ENCODE measurements at places on chromosomes 4 and X. TPM values are rescaled to one million over a fixed set of nuclear protein-coding genes. Genes with fewer than 3 reads are reported as not detected.

VGLL1 gene
- not detected for total RNA-seq

DNA sequence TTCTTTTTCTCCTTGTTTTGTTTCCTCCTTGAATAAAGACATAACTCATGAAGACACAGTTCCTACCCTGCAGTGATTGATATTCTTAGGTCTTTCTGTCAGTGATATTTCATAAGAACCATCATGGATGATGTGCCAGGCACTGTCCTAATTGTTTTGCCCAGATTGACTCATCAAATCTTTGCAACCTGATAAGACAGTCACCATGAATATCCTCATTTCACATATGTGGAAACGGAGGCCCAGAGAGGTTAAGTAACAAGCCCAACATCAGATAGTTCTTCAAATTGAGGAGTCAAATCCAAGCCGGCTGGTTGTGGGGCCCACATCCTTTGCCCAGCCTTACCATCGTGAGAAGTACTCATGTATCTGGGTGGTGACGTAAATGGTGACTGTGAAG lies 69.9 kb downstream of the SEL1L3 start:
- H3K36me3 ChIP-seq: peaks cover 55% of the 10 kb centered on the region
- no peaks in the 10 kb centered on the region for H3K27me3 ChIP-seq
- no peak overlapping the region for H3K4me3 ChIP-seq
- H3K4me1 ChIP-seq: no peaks in the 10 kb centered on the region
- DNase-seq: no peak

GRCh38 chr4:5988086-5988845 lies 30.0 kb downstream of the C4orf50 start:
- H3K27me3 ChIP-seq: peaks cover 7% of the 10 kb centered on the region
- H3K27ac ChIP-seq: no peak overlapping the region
- H3K4me1 ChIP-seq: no peaks in the 10 kb centered on the region
- H3K36me3 ChIP-seq: peaks cover 5% of the 10 kb centered on the region
- DNase-seq: no peak
- H3K4me3 ChIP-seq: no peak overlapping the region

DNA sequence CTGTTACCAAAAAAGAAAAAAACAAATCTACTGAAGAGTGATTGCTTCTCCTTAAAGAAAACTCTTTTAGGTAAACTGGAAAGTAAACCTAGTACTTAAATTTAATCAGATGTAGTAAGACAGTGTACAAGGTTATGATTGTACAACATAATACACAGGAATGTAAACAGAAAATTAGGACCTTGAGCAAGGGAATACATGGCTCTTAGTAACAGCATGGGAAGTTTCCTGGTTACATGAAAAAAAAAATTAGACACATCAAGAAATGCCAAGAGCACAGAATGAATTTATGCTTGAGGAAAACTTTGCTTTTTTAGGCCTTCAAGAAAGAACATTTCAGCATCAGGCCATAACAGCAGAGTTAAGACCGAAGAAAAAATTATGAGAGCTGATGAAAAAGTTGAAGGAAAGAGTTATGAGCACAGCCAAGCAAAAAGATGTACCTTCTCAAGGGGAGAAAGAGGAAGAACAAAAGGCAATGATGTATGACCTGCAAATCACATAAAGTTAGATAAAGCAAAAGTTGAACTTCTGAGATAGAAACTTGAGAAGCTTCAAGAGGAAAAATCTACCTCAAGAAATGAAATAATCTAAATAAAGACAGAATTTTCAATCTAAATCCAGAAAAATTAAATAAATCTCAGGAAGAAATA lies 311.6 kb downstream of the GALNTL6 start:
- H3K4me3 ChIP-seq: no peak overlapping the region
- H3K36me3 ChIP-seq: no peaks in the 10 kb centered on the region
- no peaks in the 10 kb centered on the region for H3K27me3 ChIP-seq
- no peaks in the 10 kb centered on the region for H3K4me1 ChIP-seq
- no peak overlapping the region for H3K27ac ChIP-seq

XAGE2 gene
- total RNA-seq: not detected

GRCh38 chrX:30228526-30228925 lies 1.9 kb upstream of the MAGEB3 start:
- no peak for DNase-seq
- H3K36me3 ChIP-seq: no peaks in the 10 kb centered on the region

GRCh38 chr4:92270908-92271307 lies 32.9 kb upstream of the GRID2 start:
- H3K27ac ChIP-seq: no peak overlapping the region
- no peaks in the 10 kb centered on the region for H3K36me3 ChIP-seq
- H3K27me3 ChIP-seq: no peaks in the 10 kb centered on the region
- H3K4me3 ChIP-seq: no peak overlapping the region
- no peak for DNase-seq

DNA sequence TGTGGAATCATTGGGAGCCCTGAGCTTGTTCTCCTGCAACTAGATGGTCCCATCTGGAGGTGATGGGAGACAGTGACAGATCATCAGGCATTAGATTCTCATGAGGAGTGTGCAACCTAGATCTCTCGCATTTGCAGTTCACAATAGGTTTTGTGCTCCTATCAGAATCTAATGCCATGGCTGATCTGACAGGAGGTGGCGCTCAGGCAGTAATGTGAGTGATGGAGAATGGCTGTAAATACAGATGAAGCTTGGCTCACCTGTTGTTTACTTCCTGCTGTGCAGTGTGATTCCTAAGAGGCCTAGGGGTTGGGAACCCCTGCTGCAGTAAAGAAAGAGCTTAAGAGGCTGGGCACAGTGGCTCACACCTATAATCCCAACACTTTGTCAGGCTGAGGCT lies 42.2 kb upstream of the PUDP start:
- H3K4me3 ChIP-seq: no peak overlapping the region
- no peak for DNase-seq
- H3K27ac ChIP-seq: no peak overlapping the region
- no peaks in the 10 kb centered on the region for H3K36me3 ChIP-seq
- H3K4me1 ChIP-seq: no peaks in the 10 kb centered on the region
- H3K27me3 ChIP-seq: no peaks in the 10 kb centered on the region

TRIM60 gene
- total RNA-seq: not detected

SLC25A53 gene
- 9.6 TPM for total RNA-seq

GRCh38 chrX:68939868-68940267 lies 111.0 kb downstream of the EFNB1 start:
- no peak overlapping the region for H3K27ac ChIP-seq
- H3K4me3 ChIP-seq: no peak overlapping the region
- H3K36me3 ChIP-seq: no peaks in the 10 kb centered on the region
- no peak for DNase-seq
- no peaks in the 10 kb centered on the region for H3K27me3 ChIP-seq
- H3K4me1 ChIP-seq: no peaks in the 10 kb centered on the region

DNA sequence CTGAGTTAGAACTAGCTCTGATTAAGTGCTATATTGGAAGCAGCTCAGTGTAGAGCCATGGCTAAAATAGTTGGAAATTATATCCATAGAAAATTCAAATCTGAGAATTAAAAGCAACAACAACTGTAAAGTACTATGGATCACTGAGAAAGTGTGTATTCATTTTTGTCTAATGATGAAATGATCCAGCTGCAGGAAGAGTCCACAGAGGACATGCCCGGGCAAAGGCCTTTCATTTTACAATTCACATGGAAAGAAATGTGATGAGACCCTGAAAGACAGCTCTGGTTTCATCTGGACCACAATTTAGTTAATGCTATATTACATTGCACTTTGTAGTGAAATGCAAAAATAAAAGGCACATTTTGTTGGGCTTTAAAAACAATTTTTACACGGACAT lies 196.8 kb upstream of the FAT1 start:
- no peak overlapping the region for H3K4me3 ChIP-seq
- H3K4me1 ChIP-seq: no peaks in the 10 kb centered on the region
- peaks cover 2% of the 10 kb centered on the region for H3K36me3 ChIP-seq
- DNase-seq: no peak
- H3K27me3 ChIP-seq: no peaks in the 10 kb centered on the region

- H3K4me3 ChIP-seq: no peak overlapping the region
- peaks cover 30% of the 10 kb centered on the region for H3K36me3 ChIP-seq
- H3K27ac ChIP-seq: no peak overlapping the region
- H3K27me3 ChIP-seq: no peaks in the 10 kb centered on the region
- DNase-seq: no peak
- peaks cover 16% of the 10 kb centered on the region for H3K4me1 ChIP-seq
Measured at GRCh38 chrX:118548841-118549240, 53.2 kb downstream of the DOCK11 start.

ING2 gene
- total RNA-seq: 11.4 TPM
